PC-3 (cell line): ENCODE measurements at places on chromosomes 13 and 19. TPM values are rescaled to one million over a fixed set of nuclear protein-coding genes. Genes with fewer than 3 reads are reported as not detected.

- no peak for DNase-seq
Measured at GRCh38 chr13:102679449-102680132, 15.3 kb downstream of the METTL21C start.

Gene UPF1
- 97.1 and 155 TPM in 2 replicates for total RNA-seq

DNA sequence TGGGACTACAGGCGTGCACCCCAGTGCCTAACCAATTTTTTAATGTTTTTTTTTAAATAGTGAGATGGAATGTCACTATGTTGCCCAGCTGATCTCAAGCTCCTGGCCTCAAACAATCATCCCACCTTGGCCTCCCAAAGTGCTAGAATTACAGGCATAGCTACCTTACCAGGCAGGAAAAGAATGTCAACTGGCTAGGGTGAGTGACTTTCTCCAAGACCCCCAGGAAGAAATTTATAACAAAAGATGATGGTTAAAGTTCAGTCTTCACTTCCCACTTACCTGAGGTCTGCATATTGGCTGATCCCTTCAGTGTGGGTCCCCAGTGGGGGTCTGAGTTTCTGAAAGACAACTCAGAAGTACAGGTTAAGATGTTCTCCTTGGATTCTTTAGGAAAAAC lies 893.0 kb downstream of the UQCRFS1 start:
- no peak for DNase-seq

- no peak for DNase-seq
Measured at GRCh38 chr13:22427066-22427465, 753.7 kb upstream of the SGCG start.

DNA sequence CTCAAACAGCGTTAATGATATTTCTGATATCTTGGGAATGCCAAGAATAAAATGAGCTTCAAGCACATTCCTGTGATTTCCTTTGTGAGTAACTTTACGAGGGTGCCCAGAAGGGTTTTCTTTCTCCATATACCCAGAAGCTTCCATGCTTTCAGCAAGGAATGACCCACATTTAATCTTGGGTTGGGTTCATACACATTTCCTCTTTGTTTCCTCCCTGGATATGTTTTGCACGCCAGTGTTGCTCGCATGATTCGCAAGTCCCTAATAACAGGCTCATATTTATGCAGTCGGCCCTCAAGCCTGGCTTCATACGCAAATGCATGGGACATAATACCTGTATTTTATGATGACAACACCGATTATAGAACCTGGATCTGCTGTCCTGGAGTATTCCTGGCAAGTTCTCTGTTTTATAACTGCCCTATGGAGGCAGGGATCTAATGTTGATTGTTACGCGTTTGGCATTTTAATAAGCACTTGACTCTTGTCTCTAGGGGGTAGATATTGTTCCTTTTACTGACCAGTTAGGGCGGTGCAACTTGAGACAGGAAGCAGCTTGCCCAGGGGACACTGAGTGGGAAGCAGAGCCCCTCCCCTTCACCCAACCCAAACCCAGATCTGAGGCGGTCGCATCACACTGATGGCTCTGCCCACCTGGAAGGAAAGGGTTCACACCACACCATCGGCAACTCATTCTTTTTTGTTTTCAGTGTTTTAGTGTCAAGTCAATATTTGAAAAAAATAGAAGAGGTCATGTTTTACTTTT lies 220.4 kb upstream of the SOX1 start:
- no peak for DNase-seq

Gene HIF3A
- not detected in 2 replicates for total RNA-seq

Gene LRRC8E
- 30.8 and 35.3 TPM in 2 replicates for total RNA-seq

GRCh38 chr19:4136680-4137088 lies 12.8 kb upstream of the MAP2K2 start:
- DNase-seq: no peak

DNA sequence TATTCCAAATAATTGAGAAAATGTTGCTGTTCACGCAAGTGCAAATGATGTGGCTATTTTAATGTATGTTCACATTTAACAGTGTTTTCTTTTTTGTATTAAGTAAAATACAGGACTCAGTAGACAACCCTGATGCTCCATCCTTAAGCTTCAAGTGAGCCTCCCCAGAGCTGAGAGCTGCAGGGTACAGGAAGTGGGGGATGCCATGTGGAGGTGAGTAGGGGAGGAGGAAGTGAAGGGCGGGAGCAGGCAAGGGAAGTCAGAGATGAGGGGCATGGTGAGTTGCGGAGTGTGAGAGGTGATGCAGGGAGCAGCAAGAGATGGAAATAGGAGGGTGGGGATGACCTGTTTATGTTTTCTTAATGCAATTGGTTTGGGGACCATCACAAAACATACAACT lies 711.0 kb downstream of the UQCRFS1 start:
- no peak for DNase-seq

DNA sequence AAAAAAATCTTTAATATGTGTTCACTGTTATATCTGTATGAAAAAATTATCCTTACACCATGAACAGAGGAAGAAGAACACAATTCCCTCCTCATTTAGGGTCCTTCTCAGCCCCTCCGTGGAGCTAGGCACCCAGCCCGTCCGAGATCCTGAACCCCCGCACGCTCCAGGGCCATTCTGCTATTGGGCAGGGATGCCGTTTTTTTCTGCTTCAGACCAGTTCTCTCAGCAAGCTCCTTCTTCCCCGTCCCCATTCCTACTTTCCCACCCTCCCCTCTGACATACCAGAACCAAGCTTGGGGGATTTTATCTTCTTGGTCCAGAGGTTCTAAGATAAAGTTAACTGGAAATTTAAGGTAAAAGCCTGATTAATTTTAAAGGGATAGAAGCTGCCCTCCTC lies 36.2 kb downstream of the ATP12A start:
- DNase-seq: no peak

DNA sequence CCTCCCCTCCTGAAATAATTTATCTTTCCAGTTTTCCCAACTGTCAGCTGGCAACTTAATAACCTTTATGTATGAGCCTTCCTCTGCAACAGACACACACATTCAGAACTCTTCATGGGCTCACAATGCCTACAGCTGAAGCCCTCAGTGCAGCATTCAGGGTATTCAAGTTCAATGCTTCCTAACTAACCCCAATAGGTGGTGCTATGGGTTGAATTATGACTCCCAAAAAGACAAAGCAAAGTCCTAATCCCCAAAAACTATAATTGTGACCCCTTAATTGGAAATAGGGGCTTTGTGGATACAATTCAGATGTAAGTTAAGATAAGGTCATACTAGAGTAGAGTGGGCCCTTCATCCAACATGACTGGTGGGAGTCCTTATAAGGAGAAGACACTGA lies 202.2 kb downstream of the SUCLA2 start:
- peak; percentile 22 for DNase-seq

Gene RXFP2
- total RNA-seq: not detected in 2 replicates

Gene CEACAM16
- not detected in 2 replicates for total RNA-seq

GRCh38 chr19:56080669-56081401 lies 40.3 kb downstream of the ZNF787 start:
- peak; percentile 59 for DNase-seq

Gene UFM1
- total RNA-seq: 30.3 and 35.9 TPM in 2 replicates

Gene HSD11B1L
- total RNA-seq: 8.6 and 10.9 TPM in 2 replicates

Gene ZNF579
- 13.5 and 26.1 TPM in 2 replicates for total RNA-seq

- DNase-seq: no peak
Measured at GRCh38 chr13:20136781-20137703, 23.8 kb downstream of the GJA3 start.

GRCh38 chr19:45097776-45098520 lies 5.0 kb downstream of the PPP1R37 start:
- peak; percentile 87 for DNase-seq

Gene ZNF302
- total RNA-seq: 7.3 and 15.9 TPM in 2 replicates

GRCh38 chr19:560121-560520 lies 12.3 kb upstream of the BSG start:
- no peak for DNase-seq

DNA sequence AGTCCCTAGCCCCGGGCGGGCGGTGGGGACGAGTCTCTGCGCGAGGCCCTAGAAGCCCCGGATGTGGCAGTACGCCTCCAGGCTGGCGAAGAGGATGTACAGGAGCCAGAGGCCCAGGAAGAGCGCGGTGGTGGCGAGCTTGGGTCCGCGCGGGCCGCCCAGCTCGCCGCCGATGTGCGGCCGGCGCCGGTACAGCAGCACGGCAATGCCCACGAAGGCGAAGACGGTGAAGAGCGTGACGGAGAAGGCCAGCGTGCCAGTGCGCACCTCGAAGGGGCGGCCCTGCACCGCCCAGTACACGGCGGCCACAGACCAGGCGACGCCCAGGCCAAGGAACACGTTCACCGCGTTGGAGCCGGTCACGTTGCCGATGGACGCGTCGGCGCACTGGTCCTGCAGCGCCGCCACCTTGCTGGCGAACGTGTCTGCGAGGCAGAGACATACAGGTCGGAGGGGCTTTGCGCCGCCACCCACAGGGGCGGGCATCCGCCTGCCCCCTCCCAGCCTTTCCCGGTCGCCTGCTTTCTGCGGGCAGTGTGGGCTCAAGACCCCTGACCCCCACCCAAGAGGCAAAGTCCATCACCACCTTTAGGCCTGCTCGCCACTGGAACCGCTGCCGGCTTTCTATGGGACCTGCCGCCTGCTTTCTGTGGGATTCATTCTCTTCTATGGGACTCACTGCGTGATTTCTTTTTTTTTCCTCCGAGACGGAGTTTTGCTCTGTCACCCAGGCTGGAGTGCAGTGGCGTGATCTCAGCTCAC lies 10.9 kb upstream of the MEIS3 start:
- DNase-seq: no peak

Gene ITPKC
- total RNA-seq: 28.4 and 44.2 TPM in 2 replicates

DNA sequence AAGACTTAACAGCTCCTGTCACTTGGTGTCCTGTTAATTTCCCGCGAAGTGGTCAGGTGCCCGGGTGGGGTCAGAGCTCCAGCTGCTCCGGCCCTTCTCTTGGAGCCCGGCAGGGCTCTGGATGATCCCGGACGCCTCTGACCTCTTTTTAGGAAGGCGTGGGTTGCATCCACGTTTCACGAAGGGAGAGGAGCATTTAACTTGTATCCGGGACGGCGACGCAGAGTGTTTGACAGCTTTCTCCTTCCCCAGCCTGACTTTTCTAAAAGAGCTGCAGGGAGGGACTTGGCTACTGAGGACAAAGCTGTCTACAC lies 656 bp downstream of the ZNF155 start:
- no peak for DNase-seq
